Stimulated activated CD8-positive, alpha-beta memory T cell treated with anti-CD3 and anti-CD28 coated beads, Interleukin-4, amount 100 ng/mL, for 4 hours (primary cell): ENCODE measurements at places on chromosomes 11 and 22.

DNA sequence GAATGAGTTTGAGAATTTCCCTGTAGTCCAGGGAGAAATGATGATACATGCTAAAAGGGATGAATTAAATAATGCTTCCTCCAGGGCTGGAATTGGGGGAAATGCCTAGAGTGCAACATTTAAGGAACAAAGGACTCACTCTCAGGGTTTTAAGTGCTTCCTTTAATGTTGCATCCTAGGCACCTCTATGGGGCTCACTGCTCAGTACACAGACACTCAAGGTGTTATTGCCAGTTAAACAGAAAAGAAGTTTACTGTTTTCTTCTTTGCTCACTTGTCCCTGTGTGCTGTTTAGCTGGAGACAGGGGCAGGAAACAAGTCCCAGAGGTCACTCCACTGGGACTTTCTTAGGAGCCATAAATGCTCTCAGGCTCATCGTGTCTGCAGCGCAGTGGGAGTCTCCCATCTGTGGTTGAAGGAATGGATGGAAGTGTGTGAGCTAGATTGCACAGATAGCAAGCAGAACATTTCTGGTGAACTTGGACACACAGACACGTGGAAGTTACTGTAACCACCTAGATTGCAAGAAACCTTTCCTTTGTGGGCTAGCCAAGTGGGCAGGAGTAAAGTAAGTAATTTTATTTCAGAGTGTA lies 8.4 kb upstream of the OR52H1 start:
- DNase-seq = no peak

GRCh38 chr22:45843986-45844385 lies 133.0 kb downstream of the WNT7B start:
- DNase-seq = no peak

- no peak for DNase-seq
These were observed 1065.3 kb downstream of the OPCML start for GRCh38 chr11:132466983-132467382.

DNA sequence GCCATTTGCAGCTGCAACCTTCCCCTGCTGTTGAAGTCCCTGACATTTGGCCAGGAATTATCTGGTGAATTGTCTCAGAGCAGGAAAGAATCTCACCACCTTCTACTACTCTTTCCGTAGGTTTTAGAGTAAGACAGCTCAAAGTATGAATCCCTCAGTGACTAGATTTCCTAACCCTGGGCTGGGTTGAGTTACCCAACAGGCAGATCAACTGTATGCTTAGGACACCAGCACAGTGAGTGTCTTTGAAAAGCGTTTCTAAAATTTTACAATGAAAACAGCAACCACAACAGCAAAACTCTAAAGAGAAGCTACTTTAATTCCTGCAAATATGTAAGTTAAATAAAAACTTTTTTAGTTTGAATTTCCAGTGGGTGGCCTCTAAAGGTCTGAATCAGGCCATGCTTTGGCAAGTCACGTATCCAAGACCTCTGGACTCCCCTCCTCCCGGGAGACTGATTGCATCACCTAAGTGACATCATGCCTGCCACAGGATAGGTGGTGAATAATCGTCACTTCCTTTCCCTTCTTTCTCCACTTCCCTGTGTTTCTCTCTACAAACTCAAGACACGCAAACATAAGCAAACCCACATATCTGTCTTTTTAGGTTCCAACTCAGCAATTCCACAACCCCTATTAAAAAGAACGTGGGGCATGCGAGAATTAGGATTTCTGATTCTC lies 7.8 kb downstream of the OR8B12 start:
- DNase-seq = no peak

GRCh38 chr11:2557381-2557780 lies 112.6 kb downstream of the KCNQ1 start:
- no peak for DNase-seq

- no peak for DNase-seq
These were observed 10.0 kb downstream of the STX3 start for GRCh38 chr11:59765068-59765735.

GRCh38 chr11:117818041-117818873 lies 6.3 kb downstream of the FXYD2 start:
- peak; percentile 32 for DNase-seq
